ENCODE measurements at places on chromosomes 4 and X.

GRCh38 chr4:182968917-182969650 is 51.9 kb upstream of the DCTD start:
- no peak for DNase-seq

DNA sequence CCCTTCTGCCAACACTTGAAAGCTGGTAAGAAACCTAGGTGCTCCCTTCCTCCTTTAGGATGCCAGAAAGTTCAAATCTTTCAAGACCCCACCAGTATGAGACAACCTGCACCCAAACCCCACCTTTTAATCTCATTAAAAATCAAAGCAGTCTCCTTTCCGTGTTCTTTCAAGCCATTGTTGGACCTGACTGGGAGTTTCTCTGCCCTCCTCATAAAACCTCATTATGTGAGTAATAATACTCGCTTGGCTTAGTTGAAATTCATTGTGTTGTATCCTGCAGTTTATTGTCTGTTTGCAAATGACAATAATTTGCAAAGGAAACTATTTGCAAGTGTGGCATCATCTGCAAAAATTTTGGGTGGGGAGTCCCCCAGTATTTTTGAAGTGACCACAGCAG is 133.2 kb upstream of the VEGFC start:
- DNase-seq: no peak

- DNase-seq: no peak
Measured at GRCh38 chrX:75883446-75883845, 98.4 kb upstream of the MAGEE2 start.

DNA sequence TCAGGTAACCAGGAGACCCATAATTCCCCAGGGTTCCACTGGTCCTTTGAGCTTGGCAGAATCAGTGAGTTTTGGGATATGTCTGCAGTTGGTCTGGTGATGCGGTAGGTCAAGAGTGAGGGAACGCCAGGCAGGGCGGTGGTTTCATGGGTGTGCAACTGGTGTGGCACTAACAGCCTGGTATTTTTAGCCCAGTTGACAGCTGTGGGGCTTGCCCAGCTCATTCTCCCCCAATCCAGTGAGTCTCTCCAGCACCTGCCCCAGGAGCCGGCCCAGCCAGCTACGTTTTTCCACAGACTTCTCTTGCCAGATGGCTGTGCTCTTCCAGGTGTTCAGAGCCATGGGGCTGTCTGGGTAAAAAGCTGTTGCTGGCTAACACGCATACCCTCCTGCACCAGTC is 1019.9 kb downstream of the CCSER1 start:
- no peak for DNase-seq

DNA sequence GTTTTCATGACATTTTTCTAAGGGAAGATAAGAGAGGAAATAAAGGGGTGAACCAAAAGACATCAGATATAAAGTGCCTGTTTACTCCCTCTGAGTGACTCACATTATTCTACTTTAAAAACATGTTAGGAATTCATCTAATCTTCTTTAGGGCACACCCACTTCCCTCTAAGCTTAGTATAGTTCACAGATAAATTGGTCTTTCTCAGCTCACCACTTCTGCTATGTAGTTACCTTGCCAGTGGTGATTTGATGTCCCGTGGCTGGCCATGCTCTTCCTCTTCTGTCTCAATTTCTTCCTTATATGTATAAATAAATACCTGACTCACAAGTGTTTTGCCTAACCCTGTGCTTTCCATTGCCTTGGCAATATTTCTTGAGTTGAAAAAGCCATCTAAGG is 96.8 kb downstream of the PDLIM5 start:
- DNase-seq: peak; percentile 58

- DNase-seq: no peak
Measured at GRCh38 chr4:184762100-184762499, 28.2 kb upstream of the CENPU start.

DNA sequence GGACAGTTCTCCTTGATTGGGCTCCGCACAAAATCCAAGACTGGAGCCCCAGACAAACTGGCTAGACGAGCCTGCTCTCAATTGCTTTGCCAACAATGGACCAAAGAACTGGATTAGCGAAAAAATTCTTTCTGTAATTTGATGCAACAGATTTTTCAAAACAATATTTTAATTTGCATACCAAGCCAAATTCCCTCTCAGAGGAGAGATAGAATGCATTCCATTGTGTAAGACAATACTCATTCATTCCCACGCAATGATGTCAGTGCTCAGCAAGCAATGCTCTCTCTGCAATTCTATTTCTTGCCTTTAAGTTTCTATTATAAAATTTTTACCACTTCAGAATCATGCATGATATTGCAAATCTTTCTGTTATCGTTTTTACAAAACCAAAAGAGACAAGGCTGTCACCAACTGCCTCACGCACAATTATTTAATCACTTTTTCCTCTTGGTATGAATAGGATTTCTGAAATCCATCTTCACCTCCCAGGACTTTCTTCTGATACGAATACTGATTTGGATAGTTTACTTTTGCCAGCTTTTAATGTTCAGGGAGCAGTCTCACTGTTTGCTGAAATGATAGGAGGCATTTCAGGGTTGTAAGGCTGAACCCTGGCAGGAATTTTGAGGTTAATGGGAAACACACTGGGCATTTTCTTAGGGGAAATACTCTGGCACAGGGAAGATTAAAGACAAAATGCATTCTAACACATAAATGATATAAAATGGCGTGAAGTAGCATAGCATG is 46.1 kb upstream of the HCCS start:
- DNase-seq: peak; percentile 79

DNA sequence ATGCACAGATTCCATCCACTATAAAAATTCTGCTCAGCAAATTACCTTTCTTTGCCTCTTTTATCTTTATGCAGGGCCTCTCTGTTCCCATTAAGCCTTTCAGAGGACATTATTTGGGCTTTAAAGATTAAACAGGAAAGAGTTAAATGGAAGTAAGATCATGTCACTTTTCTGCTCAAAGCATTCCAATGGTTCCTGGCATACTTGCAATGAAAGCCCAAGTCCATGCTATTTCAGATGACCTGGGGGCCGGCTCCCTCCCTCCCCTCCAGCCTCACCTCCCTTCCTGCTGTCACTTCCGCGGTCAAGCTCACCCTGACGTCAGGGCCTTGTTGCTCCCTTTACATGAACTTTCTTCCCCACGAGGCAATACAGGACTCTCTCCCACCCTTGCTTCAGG is 125.5 kb downstream of the C4orf51 start:
- peak; percentile 38 for DNase-seq

- no peak for DNase-seq
Measured at GRCh38 chrX:141936080-141936479, 32.4 kb downstream of the MAGEC1 start.

GRCh38 chr4:4524364-4524763 is 17.5 kb downstream of the STX18 start:
- DNase-seq: no peak

GRCh38 chr4:2442175-2442993 is 23.6 kb downstream of the CFAP99 start:
- no peak for DNase-seq

- DNase-seq: no peak
Measured at GRCh38 chr4:174578366-174578765, 56.1 kb upstream of the HPGD start.

DNA sequence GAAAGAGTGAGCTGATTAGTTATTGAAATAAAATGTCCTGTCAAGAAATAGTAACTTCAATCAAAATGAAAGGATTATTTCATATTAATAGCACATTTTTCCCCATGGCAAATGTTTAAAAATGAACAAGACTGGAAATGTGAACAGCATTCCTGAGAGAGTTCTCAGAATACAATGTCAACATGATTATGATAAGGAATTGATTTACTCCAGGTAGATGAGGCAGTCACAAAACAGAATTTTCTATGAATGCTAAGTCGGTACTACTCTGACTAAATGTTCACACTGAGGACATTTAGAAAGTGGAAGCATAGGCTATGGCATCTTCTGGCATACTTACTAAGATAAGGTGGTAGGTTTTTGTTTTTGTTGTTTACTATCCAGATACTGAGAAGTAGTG is 19.4 kb upstream of the GRSF1 start:
- no peak for DNase-seq

DNA sequence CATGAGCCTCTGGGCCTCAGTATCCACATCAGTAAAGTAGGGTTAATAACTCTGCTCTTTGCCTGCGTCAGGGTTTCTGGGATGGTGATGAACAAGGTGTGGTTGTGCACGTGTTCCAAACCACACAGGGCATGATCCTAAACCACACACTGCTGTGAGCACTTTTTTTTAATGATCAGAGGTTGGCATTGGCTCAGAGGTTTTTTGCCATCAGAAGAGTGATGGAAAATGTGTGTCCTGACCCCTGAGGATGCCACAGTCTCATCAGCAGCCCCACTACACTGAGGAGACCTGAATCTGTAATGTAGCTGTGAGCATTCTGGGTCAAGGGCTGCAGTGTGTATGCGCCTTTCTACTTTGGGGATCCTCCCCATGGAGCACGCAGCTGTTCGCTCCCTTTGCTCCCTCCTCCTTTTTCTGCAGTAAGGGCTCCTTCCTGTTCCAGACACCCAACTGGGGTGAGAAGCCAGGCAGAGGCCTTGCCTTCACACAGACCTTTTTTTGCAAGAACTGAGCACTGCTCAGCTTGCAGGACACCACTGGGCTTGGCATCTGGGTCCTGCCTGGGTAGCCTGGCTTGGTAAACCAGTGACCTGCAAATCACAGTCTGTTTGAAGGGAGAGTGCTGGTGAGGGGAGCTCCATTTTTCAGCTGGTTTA is 87.5 kb downstream of the MAMLD1 start:
- no peak for DNase-seq

DNA sequence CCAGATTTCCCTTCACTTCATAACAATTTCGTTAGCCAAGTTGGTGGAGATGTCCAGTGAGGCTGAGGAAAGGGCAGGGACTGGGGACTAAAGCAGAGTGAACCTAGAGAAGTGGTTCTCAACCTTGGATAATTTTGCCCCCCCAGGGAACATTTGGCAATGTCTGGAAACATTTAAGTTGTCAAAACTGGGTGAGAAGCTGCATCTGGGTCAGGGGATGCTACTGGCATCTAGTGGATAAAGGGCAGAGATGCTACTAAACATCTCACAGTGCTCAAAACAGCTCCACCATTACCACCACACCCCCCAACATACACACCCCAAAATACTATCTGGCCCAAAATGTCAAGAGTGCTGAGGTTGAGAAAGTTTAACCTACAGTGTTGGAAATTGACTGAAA is 32.0 kb upstream of the FGF16 start:
- no peak for DNase-seq

GRCh38 chr4:83783215-83783614 is 247.3 kb downstream of the GPAT3 start:
- no peak for DNase-seq

DNA sequence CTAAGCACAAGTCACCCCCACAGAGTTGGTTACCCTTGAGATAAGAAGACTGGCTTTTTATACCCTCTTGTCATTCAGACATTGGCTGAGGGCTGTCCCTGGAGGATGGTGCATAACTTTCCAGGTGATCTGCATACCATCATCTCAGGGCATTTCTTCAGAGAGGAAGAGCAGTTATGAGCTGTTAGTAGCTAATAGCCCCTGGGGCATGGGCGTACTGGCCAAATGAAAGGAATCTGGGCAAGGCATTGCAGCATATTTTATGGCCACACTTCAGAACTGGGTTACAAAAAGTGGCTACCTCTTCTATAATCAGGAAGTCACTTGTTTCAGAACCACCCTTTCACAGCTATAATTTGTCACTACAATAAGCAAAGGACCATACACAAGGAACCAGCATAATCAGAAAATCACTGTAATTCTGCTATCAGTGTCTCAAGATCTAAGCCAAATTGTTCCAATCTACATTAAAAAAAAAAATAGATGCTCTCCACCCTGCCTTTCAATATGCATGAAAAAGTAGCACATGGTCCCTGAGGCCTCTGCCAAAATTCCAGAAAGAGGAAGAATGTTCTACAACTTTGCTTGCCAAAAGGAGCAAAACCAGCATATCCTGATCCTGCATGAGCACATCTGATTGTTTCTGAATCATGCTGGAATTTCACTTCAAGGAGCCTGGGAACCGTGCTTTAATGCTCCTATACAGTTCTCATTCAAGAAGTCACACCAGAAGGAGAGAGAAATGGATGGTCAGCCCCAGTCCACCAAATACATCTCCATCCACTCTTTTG is 92.0 kb downstream of the TMEM144 start:
- DNase-seq: peak; percentile 61

DNA sequence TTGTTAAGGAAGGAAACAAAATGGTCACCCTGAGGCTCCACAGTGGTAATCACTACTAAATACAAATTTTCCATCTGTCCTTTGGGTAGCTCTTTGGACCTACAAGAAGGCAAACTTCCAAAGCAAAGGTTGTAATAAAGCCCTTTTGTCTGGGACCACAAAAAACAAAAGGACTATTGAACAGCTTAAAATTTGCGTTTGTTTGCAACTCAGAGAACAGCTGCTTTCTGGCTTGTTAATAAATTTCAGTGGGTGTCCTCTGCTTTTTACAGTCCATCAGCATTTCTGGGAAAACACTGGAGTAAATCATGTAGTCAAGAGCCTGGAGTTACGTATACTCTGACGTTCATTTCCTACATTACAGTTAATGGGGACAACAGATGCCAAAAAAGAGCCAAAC is 439.7 kb upstream of the DIAPH2 start:
- no peak for DNase-seq

DNA sequence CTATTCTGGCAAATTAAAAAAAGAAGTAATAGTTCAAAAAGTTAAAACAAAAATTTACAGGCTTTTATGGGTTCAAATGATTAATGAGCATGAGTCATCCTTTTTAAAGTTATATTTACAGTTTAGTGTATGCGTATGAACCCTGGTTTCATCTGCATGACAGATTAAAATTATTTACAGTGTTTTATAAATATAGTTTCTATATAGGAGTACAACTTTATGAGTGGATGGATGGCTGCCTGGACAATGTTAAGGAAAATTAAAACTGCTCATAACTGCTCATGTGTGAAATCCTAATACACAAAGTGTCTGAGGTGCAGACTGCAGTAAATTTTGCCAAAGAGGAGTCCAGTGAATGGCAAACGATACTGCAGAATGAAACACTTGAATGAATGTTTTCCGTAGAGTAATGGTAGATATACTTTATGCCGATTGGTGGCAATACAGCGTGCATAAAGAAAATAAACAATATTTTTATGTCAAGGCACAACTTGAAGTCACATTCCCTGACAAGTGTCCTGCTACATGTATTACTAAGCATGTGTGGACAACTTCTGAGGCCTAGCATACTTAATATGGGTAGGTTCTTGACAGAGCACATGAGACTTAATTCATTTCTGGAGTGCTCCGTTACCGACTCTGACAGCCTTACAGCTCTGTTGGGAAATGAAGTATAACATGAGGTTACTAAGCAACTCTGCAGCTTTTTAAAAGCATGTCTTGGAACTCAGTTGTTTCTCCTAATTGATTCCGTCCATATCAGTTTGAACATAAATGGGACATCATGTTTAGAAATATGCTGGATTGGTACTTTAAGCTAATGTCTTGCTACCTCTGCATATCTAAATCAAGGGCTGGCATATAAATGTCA is 985.6 kb upstream of the PCDH7 start:
- no peak for DNase-seq

- DNase-seq: no peak
Measured at GRCh38 chrX:22069586-22069985, 37.5 kb downstream of the PHEX start.

DNA sequence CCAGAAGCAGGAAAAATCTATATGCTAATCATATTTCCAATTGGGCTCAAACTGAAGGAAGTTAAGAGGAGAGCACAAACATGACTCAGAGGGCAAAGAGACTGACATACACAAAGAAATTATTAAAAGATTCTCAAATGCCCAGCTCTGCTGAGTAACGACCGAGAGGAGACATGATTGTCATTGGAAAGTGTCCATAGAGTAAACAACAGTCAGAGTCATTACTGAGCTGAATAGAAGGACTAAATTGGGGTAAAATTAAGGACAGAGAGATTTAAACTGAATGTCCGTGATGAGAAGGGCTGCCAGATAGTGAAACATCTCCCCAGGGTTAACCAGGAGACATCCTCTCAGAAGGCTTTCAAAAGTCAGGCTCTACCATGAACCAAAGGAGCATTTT is 111.2 kb upstream of the GALNT7 start:
- DNase-seq: no peak

Measured in PC-9 (cell line).